Esophagus squamous epithelium (tissue), 5 donors: ENCODE measurements at places on chromosomes 5 and 9.

- DNase-seq, result no peak
These were observed 9.3 kb upstream of the SMAD5 start for GRCh38 chr5:136123236-136123768.

DNA sequence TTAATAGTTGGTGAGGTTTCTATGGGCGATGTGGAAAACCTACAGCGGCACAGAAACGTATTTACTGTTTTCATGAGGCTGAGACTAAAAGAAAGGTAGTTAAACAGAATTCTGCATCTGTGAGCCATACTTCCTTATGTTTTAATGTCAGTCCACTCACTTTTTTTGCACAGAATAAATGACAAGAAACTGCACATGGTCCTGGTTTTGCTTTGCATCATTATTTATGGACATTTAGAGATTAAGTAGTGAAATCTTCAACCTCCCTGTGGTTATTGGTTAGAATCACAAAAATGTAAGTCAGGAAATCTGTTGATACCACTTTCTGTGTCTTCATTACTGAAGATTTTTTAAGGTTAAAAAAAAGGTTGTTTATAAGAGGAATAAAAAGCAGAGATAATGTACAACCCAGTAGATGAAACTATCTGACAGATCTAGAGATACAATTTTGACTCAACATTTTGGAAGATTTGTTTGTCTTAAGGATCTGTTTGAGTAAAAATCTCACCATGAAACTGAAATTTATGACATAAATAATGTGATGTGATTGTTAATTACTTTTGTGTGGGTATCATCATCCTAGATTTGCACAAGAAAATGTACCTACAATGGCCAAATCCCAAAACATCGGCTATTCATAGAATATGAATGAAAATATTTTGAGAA lies 2.4 kb downstream of the PRR16 start:
- DNase-seq, result no peak

GRCh38 chr9:27436234-27436633 lies 87.9 kb upstream of the IFNK start:
- DNase-seq, result no peak

- no peak for DNase-seq
These were observed 328.2 kb downstream of the SH3GL2 start for GRCh38 chr9:17906841-17907778.

DNA sequence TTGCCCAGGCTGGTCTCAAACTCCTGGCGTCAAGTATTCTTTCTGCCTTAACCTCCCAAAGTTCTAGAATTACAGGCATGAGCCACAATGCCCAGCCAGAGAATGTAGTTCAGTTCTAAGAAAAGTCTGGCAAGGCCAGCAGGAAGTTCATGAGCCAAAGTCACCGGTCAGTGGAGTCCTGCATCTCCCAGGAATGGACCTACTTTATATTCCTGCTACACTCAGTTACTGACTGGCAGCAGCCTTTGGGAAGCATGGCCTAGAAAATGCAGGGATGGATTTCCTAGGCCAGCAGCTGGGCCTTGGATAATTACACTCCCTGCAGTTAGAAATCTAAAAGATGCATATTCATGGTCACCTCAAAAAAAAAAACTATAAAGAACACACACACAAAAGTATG lies 135.7 kb downstream of the CAAP1 start:
- no peak for DNase-seq

DNA sequence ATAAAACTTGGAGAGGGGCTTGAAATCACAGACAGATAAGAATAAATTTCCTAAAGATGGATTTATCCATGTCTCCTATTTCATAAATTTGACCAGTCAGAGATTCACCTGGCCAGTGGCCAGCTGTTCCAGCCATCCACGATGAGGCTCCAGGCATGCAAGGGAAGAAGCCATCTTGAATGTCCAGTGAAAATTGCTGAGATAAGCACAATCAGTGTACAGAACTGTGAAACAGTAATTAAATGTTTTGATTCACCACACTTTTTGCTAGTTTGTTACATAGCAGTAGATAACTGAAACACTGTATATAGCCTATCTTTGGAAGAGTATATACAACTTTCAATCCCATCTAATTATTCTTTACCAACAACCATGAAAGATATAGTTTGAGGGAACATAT lies 163.5 kb downstream of the HINT1 start:
- DNase-seq, result no peak

DNA sequence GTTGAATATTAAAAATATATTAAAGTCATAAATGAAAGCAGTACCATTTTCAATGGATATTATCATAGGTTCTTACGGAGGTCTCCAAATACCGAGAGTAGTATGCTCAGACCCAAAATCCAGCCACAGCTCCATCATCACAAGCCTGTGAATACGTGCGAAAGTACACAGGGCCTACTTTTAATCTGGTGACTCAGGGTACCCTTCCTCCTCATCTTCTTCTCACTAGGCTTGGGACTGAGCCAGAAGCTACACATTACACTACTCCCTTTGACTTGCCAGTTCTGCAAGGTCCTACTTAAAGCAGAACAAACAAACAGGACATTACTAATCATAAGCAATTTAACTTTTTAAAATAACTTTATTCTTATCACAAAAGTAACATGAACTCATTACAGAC lies 7.6 kb upstream of the RIC1 start:
- DNase-seq, result no peak

- DNase-seq, result no peak
These were observed 251.1 kb downstream of the BNC2 start for GRCh38 chr9:16619402-16619801.

DNA sequence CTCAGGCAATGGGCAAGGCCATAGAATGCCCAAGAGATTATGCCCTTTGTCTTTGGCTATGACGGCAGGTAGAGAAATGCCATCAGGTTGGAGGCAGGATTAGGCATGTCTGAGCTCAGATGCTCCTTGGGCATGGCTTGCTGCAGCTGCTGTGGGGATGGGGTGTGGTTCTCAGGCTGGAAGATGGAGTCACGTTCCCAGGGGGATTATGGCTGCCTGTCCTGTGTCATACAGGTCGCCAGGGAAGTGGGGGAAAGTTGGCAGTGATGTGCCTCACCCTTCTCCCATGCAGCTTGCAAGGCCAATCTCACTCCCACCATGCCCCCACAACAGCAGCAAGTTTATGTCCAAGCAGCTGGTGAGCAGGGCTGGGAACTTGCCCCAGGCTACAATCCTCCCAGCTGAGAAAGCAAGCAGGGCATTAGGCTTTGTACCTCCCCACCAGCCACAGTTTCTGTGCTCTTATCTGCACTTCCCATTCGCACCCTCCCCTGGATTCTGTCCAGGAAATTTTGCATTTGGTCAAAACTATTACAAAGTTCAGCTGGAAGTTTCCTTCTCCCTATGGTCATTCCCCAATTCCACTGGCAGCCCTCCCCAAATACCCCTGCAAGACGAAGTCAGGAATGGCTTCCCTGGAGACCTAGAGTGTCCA lies 1788.0 kb upstream of the NUDT12 start:
- DNase-seq, result no peak

- no peak for DNase-seq
These were observed 414.2 kb downstream of the TAF11L14 start for GRCh38 chr5:18048449-18048848.

DNA sequence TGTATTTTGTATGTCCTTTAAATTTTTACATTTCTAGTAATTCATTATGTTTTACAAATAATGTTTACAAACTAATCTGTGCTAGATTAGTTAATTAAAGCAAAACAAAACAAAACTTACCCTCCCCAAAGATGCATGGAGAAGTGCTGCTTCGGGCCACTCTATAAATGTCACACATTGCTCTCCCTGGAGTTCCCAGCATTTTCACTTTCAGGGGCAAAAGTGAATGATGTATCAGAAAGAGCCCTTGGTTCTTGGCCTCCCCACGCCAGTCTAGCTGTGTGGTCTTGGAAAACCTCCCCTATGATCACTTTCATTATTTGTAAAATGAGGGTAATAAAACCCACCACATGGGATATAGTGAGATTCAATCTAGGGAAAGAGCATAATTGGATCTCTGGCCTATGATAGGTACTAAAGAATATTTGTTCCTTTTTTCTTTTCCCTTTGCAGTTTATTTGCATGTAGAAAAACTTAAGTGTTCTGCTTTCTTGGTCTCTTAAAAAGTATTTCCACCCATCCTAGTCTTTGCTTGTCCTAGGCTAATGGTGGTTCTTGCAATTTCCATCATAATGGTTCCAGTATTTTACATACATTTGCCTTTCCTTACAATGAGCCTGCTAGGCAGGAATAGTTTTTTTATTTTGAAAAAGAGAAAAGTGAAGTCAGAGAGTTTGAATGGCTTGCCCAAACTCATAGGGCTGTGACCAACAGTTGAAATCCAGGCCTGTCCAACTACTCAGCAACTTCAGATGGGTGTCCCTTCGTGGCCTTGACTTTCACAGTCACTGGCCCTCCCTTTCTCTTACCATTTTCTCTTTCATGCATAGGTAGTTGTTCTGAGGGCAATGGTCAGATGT lies 184.5 kb upstream of the KLF4 start:
- no peak for DNase-seq

GRCh38 chr5:10707198-10708142 lies 53.6 kb downstream of the DAP start:
- DNase-seq, result no peak

DNA sequence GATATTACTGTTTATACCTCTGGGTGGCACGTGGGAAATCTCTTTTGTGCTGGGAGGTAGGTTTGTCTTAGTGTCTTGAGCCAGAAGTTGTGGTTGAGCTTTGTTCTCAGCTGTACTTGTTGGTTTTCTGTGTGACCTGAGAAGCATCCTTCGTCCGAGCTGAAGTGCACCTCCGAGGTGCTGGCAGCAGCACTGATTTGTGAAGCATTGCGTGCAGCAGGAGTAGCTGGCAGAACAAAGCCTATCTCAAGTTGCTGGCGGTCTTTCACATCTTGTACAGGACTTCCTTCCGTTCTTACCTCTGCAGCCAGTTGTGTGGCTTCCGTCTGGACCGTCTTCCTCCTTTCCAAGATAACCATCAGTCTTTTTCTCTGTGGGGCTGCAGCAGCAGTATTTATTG lies 4.3 kb downstream of the PRRC2B start:
- no peak for DNase-seq

DNA sequence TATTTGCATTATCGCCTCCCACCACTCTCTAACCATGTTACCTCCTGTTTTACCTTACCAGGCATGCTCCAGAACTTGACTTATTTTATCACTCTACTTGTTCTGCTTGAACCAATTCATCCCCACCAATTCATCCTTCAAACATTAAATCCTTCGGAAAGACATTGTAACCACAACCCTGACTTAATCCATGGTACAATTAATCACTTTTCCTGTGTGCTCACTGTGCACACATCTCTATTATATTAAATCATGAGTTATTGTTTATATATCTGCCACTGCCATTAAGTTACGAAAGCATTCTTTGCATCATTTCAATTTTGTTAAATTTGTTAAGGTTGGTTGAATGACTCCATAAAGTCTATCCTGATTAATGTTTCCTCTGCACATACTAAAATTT lies 7.4 kb upstream of the C5orf46 start:
- DNase-seq, result no peak

DNA sequence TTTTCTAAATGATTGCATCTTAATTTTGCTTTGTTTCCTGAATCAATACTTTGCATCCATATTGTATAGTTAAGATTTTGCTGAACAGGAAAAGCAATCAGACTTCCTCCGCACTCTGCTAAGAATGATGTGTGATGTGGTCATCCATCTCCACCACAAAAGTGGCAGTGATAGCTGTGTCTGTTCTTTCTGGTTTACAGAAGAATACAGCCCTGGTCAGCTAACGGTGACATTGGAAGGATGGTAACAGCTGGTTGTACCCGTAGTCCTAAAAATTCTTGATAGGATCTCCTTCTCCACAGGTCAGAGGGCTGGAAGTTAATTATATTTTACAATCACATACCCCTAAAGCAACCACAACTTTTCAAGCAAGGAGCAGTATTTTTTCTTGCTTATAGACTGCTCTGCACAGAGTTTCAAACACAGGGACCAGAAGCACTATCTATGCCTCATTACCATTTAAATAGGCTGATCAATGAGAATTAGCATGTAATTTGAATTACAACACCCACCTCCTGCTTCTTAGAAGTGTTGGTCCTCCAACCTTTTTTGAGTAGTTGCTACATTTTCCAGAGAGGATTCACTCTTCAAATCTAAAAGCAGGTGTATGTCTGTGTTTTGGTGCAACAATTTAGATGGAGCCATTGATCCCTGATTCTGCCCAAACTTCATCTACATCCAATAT lies 1191.9 kb upstream of the NUDT12 start:
- DNase-seq, result no peak

DNA sequence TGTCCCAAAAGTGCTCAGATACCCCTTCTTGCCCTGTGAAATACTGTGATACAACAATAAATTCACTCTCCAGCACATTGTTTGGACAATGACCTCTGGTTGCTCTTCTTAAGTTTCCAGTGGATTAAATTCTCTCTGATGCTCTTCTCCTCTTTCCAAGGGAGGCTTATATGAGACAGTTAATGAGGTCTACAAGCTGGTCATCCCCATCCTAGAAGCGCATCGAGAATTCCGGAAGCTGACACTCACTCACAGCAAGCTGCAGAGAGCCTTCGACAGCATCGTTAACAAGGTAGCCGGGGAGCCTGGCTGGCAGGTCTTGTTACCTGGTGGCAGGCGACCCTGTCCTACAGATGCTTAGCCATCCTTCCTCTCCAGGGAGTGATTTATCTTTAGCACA lies 226.5 kb downstream of the DOCK8 start:
- no peak for DNase-seq

- DNase-seq, result no peak
These were observed 208.9 kb upstream of the DMRTA1 start for GRCh38 chr9:22237497-22238363.

DNA sequence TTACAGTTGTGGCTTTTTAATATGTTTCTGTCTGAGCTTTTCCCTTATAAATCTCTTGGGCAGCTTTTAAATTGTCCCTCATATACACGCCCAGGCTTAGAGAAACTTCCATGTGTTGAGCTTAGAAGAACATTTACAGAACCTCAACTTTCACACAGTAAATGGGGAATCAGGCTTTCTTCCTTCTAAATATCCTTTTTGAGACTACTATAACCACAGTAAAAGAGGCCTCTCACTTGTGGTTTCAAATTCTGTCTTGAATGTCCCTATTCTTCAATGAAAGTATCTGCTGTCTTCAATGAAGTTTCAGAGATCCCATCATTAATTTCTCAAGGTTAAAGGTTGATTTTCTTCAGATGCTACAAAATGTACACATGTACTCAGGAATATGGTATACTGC lies 588.6 kb upstream of the DMAC1 start:
- DNase-seq, result no peak

- DNase-seq, result no peak
These were observed 336.8 kb downstream of the KDM4C start for GRCh38 chr9:7094576-7094975.

GRCh38 chr9:16413509-16414016 lies 456.9 kb downstream of the BNC2 start:
- no peak for DNase-seq

- DNase-seq, result no peak
These were observed 64.8 kb upstream of the EFNA5 start for GRCh38 chr5:107735558-107735957.

GRCh38 chr9:134050726-134051125 lies 17.1 kb downstream of the BRD3 start:
- no peak for DNase-seq
